ENCODE measurements at places on chromosomes 1 and 21.

DNA sequence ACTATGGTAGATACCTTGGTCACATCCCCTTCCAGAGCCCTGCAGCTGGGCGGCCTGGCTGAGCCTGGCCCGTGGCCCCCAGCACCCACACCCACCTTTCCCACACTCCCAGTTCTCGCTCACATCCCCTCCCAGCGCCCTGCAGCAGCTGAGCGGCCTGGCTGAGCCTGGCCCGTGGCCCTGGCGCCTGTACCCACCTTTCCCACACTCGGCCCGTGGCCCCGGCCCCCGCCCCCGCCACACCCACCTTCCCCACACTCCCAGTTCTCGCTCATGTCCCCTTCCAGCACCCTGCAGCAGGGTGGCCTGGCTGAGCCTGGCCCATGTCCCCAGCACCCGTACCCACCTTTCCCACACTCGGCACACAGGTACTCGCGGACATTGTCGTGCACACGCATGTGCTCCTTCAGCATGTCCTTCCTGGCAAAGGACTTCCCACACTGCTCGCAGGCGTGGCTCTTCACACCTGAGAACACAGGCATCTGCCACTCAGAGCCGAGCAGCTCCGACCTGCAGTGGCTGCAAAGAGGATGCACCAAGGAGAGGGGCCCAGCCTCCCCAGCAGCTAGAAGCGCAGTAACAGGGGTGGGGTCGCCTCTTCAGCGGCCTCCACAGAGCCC, 52.5 kb upstream of the RIPK4 start:
- no peak for DNase-seq

- no peak for DNase-seq
Observed at GRCh38 chr1:100074604-100075395, 57.9 kb downstream of the SASS6 start.

- no peak for DNase-seq
Observed at GRCh38 chr1:94079080-94079940, 41.6 kb downstream of the ABCA4 start.

DNA sequence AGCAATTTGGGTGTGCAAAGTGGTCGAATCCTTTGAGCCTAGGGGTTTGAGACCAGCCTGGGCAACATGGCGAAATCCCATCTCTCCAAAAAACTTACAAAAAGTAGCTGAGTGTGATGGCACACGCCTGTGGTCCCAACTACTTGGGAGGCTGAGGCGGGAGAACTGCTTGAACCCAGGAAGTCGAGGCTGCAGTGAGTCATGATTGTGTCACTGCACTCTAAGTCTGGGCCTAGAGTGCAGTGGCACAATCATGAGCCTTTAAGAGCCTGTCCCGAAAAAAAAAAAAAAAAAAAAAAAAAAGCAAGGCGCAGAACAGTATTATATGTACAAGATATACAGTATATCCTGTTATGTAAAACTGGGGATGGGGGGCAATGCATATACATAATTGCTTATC, 25.1 kb upstream of the HTR1D start:
- no peak for DNase-seq

DNA sequence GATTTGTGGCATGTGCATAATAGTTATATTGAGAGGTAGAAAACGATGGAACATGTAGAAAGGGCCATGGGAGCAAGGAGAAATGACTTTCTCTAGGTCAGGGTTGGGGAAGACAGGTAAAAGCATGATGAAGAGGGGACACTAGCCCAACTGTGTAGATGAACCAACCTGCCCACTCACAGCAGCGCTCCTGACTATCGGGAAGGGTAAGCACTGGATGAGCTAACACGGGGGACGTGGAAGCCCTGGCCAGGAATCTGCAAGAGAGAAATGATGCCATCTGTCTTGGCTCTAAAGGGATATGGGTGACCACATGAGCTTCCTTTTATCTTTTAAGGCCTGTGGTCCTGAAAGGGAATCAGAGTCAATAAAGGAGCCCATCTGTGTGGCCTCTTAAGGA, 36.2 kb upstream of the TMEM125 start:
- DNase-seq, result peak; percentile 26

GRCh38 chr1:55197099-55197498, 18.1 kb downstream of the USP24 start:
- no peak for DNase-seq

DNA sequence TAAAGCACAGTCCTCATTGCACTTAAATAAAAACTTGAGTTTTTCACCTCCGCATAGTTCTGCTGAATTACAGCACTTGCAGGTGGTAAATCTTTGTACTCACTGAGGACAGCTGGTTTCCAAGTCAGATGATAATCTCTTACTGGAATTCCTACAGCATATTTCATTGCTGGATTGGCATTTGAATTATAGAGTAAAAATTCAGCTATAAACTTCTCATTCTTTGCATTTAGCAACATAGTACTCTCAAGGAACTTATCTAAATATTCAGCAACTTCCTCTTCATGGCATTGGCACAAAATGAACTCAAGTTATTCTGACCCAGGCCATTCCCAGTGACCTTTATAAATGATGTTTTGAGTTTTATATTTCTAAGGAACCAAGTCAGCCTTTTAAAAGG, 23.4 kb downstream of the GORAB start:
- DNase-seq, result no peak

DNA sequence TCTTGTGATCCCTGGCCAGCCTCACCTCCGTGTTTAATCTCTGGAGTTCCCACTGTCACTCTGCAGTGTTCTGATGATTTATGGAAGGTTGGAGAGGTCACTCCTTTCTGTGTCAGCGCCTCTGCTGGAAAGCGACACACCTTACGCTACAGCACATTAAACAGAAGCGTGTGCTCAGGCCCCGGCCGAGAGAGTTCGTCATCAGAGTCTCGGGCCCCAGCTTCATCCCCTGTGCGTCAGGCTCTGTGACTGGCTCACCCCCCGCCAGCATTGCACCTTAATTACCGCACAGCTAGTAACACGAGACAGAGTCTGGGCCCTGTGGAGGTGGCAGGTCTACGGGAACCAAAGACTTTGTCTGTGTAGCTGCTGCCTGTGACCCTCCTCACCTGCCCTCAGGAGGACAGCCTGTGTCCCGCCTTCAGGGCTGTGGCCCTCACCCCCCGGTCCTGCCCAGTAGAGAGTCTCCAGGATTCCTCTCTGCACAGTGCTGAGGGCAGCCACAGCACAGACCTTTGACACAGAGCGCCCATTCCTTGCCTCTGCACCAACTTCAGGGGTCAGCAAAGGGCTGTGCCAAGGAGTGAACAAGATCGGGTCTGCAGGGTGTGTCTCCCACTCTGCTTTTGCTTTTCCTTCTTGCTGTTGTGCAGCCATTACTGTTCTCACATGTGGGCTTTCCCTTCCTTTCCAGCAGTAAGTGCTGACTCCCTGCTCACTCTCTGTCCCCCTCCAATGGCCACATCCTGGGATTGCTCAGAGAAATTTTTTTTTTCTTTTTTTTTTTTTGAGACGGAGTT, 157.6 kb downstream of the PGBD5 start:
- no peak for DNase-seq

DNA sequence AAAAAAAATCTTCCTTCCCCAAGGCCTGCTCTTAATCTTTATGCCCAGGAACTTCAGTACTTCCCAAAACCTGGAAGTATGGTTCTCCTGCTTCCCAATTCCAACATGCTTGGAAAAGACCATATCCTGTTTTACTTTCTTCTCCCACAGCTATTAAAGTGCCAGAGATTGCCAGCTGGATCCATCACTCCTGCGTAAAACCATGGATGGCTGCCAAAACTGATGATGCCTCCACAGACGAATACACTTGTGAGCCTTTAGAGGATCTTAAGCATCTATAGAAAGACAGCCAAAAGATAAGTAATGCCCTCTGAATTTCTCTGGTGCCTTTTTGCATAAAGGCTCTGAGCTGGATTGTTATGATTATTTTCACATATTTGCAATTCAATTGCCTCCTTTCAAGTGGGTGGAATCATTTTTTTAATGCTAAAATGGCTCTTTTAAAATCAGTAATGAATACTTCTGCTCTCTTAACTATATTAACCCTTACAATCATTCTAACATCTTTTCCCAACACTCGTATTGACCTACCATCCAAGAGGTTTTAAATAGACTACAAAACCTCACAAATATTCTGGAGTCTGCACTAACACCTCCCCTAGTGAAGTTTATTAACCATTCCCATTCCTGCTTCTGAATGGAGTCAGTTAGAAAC, 1807.8 kb downstream of the BRINP3 start:
- no peak for DNase-seq

DNA sequence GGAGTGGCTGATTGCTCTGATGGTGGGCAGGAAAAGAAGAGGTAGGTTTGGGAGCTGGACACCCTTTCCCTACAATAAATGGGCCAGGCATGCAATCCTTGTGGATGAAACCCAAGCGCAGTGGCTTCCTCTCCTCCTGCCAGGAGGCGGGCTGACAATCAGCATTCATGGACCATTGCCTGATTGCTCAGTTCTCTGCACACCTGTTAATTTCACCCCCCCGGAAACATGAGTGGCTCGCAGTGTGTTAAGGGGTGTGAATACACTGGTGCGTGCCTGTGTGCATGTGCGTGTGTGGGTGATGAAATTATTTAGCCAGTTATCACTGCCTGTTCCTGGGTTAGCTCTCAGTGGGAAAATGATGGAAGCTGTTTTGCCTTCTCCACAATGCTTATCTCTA, 310.7 kb downstream of the PCP4 start:
- no peak for DNase-seq

GRCh38 chr1:244709476-244710368, 56.8 kb downstream of the DESI2 start:
- DNase-seq, result no peak

DNA sequence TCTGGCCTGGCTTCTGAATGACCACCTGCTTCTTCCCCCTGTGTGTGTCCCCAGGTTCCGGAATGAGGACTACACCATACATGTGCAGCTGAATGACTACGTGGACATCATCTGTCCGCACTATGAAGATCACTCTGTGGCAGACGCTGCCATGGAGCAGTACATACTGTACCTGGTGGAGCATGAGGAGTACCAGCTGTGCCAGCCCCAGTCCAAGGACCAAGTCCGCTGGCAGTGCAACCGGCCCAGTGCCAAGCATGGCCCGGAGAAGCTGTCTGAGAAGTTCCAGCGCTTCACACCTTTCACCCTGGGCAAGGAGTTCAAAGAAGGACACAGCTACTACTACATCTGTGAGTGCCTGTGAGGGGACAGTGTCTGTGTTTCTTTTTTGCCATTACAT, 3.6 kb downstream of the EFNA1 start:
- no peak for DNase-seq

- DNase-seq, result no peak
Observed at GRCh38 chr1:19315378-19316198, 3.5 kb downstream of the SLC66A1 start.

DNA sequence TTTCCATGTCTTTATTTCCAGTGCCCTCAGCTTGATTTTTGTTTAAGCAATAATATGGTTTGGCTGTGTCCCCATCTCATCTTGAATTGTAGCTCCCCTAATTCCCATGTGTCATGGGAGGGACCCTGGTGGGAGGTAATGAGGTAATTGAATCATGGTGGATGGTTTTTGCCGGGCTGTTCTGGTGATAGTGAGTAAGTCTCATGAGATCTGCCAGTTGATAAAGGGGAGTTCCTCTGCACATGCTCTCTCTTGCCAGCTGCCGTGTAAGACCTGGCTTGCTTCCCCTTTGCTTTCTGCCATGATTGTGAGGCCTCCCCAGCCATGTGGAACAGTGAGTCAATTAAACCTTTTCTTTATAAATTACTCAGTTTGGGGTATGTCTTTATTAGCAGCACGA, 559.6 kb upstream of the ADAMTS5 start:
- DNase-seq, result no peak

- no peak for DNase-seq
Observed at GRCh38 chr1:184416481-184416880, 29.7 kb downstream of the C1orf21 start.

DNA sequence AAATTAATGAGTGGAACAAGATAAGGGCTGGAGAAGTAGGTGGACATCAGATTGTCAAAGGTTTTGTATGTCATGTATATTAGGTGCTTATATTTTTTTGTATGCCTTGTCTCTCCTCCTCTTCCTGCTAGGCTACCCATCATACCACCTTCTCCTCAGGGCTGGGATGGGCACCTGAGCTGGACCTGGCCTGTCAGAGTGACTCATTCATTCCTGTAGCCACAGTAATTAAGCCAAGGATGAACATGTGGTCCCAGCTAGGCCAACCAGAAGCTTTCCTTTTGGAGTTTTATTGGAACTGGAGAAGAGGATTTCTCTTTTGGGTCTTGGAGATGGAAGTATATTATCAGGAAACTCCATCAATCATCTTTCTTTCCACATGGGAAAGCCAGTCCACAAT, 21.2 kb downstream of the PTGS2 start:
- DNase-seq, result no peak

DNA sequence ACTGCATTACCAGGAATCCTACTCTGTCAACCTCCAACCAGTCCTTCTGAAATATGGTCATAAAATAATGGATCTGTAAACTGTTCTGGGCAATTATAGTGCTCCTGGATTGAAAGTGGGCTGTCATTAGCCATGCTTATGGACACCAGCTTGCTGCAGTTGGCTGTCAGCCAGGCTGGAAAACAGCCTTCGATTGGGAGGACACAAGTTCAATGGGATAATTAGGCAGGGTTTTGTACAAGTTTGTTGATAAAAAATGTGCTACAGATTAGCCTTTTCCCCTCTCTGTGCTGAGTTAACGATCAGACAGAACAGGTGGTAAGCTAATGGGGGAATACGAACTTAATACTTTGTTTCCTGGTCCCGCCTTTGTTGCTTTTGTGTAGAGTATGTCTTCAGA, 413.9 kb downstream of the DUSP10 start:
- DNase-seq, result no peak

- no peak for DNase-seq
Observed at GRCh38 chr1:54318246-54318814, 87.9 kb downstream of the SSBP3 start.

DNA sequence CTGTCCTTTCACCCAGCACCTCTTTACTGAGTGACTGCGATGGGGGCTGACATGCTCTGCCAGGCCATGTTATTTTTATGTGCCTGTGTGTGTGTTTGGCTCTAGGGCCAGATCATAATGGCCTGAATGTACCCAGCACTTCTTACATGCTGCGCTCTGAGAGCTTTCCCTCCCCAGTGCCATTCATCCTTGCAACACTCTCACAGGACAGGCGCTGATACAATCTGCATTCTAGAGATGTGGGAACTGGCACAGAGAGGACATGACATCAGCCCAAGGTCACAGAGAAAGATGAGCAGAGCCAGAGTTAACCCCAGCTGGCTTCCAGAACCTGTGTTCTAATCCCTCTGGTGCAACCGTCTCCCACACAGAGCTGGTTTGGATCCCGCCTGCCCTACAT, 54.5 kb downstream of the ARHGEF10L start:
- no peak for DNase-seq

- no peak for DNase-seq
Observed at GRCh38 chr1:40844887-40845878, 17.0 kb downstream of the CITED4 start.

DNA sequence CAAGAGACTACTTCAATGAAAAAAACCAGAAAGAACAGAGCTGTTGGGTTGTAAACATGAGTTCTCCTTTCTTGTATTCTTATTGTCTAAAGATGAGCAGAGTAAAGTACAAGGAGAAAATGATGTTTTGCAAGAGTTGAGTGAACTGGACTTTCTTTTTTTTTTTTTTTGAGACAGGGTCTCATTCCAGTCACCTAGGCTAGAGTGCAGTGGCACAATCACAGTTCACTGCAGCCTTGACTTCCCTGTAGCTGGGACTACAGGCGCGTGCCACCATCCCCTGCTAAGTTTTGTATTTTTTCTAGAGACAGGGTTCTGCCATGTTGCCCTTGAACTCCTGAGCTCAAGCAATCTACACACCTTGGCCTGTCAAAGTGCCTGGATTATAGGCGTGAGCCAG, 7.1 kb upstream of the IVNS1ABP start:
- DNase-seq, result no peak

GRCh38 chr1:47678464-47678980, 240.7 kb downstream of the FOXD2 start:
- peak; percentile 22 for DNase-seq

Measured in ureter (tissue), 1 donor.